ENCODE measurements at places on chromosomes 1 and 21.

DNA sequence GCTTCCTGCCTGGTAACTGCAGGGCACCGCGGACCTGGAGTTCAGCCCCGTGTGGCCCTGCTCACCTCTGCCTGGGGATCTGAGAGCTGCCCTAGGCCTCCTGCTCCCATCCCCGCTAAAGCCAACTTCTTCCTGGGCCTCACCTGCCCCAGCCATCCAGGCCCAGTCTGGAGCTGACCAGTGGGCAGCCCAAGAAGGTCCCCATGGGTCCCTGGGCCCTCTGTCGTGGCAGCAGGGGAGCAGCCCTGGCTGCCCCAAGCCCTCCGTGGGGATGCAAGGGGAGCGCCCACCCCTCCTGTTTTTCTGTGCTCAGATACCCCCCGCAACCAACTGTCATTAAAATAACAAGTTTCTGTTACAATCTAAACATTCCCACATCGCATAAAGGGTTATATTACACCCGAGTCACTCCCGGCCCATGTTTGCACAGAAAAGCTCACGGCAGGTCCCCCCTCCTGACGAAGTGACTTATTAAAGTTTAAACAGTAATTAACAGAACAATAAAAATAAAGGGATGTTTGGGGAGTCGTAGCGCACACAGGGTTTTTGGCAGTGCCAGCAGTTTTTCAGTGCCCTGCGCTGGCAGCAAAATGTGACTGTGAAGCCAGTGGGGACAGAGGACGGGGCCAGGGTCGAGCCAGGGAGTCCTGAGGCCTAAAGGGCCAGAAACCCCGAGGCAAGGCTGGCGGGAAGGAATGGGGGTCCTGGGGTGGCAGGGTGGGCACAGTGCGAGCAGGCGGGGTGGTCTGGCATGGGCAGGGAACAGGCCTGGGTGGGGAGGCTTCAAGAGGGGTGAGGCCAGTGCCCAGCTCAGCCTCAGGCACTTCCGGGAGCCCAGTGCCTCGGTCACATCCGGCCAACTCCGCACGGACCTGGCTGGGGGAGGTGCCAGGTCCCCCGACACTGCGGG, 121.5 kb downstream of the CASZ1 start:
- DNase-seq, result no peak

DNA sequence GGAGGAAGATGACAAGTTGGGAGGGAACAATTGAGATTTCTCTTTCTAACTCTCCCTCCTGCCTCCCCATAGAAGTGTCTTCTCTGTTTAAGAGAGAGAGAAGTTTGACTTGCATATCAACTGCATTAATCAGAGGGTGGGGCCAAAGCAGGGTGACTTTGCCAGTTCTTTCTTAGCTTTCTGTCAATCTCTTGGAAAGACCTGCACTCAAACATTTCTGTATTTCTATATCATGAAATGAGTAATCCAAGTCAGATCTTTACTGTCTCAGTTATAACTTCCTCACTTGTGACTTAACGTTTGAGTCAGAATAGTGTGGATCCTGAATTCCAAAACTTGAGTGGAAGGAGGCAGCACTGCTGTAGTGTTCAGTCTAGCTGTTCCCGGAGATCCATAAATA, 180.8 kb upstream of the KCNK2 start:
- DNase-seq, result no peak

DNA sequence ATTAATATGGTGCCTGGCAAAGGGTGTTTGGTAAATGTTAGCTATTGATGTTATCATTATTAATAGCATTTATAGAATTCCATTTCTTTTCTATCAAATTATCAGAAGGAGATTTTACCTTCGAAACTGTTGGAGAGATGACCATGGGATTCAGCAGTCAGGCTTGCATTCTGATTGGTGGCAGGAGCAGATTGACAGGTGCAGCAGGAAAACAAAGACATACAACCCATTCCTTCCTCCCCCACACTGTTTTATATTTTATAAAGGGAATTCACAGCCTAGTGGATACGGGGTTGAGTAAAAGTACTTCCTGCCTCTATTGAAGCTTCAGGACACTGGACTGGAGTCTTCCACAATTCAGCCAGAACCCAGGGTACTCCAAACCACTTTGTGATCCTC, 55.1 kb upstream of the SYT14 start:
- no peak for DNase-seq

- peak; percentile 12 for DNase-seq
Observed at GRCh38 chr1:202710070-202711045, at the start of gene SYT2. Gene SYT2 (minus strand): TSS chr1:202710454. CDS start chr1:202605772, 104,682 bp downstream.

GRCh38 chr1:177305040-177306018, 134.6 kb downstream of the BRINP2 start:
- DNase-seq, result no peak

DNA sequence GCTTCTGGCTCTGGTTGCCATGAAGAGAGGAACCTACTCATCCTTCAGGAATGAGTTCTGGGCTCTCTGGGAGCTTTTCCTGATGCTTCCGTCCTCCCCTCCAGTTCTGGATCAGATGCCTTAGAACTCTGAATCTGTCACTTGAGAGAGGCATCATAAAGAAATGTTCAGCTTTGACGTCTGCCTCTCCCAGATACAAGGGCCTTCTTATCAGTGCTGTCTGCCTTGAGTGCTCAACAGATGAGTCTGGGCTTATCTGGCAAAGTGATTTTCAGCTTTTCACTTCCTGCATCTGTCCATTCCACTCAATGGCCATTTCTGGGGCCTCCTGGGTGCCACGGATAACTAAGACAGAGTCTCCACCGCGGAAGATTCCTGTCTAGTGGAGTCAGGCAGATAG, 12.3 kb upstream of the OTUD3 start:
- no peak for DNase-seq

DNA sequence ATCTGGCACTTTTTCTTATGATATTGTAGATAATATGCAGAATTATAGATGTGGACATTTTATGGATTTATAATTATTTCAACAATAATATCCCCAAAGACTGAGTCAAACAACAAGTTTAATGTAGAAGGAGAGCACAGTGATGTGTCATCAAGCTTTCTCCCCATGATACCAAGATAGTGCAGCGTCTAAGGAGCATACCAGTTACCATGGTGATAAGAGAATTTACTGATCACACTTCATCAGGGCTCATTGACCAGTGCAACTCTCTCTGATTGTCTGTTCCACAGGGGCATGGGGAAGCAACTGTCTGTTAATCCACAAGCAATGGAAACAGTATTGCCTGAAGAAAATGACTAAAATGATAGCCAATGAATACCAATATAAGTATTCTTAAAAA, 209.6 kb upstream of the DPYD start:
- DNase-seq, result no peak

GRCh38 chr1:231693361-231694074, 66.9 kb downstream of the DISC1 start:
- DNase-seq, result no peak

DNA sequence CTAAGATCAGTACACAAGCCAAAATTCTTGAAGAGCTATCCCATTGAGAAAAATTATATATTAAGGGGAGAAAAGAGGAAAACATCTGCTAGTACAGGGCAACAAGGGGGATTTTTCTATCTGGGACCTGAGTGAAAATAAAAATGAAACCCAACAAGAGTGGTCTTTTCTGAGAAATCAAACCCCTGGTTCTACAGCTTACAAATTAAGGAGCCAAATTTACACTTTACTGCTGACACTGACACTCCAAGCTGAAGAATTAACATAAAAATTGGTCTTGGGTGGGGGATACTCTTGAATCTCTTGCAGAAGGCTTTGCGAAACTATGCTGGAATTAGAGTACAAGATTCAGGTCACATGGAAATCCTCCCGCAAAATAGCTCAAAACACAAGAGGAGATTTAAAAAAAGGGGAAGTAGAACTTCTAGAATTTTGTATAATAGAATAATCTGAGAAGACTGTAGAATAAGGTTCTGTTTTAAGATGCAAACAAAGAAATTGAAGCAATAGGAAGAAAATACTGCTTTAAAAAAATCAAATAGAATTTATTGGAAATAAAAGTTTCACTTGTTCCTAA, 32.1 kb upstream of the HSPA13 start:
- no peak for DNase-seq
